GM13977 (cell line): ENCODE measurements at places on chromosomes 3 and 15.

- no peak for DNase-seq
Observed at GRCh38 chr3:106129939-106130338, 261.1 kb upstream of the CBLB start.

- peak; percentile 15 for DNase-seq
Observed at GRCh38 chr3:28151608-28152228, 89.7 kb upstream of the CMC1 start.

DNA sequence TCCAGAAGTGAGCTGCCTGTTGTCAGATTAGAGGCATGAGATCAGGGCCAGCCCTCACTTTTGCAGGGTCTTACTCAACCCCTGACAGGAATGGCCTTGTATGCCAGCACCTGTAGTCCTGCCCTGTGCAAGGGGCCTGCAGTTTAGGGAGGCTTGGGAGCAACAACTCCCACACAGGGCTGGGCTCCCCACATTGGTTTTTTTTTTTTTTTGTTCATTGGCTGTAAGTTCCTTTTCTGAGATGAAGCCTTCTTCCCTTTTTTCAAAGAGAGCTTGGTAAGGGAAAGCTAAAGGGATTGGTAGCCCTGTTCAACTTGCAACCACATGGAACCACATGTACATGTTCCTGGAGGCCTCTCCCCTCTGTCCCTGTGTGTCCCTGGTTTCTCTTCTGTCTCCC, 46.4 kb downstream of the TNFAIP8L3 start:
- DNase-seq: no peak

DNA sequence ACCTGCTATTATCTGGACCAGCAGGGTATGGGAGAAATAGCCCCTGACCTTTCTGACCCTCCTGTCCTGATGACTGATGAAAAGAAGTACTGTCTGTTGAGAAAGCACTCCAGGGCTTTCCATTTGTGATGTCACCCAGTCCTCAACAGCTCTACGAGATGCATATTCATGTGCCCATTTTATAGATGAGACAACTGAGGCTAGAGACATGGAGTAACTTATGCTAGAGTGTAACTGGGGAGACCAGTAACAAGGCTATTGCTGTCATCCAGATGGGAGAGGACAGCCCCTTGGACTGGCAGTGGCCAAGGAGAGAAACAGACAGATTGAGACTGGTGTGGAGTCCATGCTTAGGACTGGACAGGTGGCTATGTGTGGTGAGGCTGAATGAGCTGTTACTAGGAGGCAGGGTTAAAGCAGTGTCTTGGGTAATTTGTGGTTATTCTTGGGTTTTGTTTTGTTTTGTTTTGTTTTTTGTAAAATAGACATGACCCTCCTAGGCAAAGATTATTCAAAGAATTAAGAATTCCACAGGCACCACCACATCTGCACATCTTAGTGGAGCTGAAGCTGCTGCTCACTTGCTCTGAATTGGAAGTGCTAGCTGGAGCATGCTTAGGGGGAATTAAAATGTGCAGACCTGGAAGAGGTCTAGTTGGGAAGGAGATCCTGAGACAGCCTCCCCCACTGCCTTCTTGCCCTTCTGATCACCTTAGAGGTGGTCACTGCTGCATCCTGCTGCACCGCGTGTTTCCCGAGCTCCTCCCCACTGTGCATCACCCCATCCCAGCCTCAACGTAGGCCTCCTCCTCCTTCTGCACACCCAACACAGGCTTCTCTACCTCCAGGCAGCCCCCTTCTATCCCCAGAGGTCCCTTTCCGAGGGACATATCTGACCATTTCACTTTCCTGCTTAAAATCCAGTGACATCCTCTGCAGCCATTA, 8.4 kb downstream of the HRH1 start:
- no peak for DNase-seq

GRCh38 chr15:33150971-33151370, 43.5 kb downstream of the FMN1 start:
- no peak for DNase-seq

DNA sequence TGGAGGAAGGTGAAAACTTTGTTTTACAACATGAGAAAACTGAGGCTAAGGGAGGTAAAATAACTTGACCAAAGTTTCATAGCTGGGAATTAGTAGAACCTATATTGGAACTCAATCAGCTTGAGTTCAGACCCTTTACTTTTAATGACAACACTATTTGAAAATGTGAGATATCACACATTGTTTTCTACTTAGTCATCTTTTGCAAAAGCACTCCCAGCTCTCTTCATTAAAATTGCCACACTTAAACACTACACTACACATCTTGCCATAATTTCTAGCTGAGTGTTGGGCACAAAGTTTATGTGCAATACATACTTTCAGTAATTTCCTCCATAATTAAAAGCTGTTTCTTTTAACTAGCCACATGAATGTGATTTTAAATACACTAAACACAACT, 230.4 kb upstream of the DCBLD2 start:
- no peak for DNase-seq

GRCh38 chr3:29145360-29145759, 135.5 kb upstream of the RBMS3 start:
- no peak for DNase-seq

DNA sequence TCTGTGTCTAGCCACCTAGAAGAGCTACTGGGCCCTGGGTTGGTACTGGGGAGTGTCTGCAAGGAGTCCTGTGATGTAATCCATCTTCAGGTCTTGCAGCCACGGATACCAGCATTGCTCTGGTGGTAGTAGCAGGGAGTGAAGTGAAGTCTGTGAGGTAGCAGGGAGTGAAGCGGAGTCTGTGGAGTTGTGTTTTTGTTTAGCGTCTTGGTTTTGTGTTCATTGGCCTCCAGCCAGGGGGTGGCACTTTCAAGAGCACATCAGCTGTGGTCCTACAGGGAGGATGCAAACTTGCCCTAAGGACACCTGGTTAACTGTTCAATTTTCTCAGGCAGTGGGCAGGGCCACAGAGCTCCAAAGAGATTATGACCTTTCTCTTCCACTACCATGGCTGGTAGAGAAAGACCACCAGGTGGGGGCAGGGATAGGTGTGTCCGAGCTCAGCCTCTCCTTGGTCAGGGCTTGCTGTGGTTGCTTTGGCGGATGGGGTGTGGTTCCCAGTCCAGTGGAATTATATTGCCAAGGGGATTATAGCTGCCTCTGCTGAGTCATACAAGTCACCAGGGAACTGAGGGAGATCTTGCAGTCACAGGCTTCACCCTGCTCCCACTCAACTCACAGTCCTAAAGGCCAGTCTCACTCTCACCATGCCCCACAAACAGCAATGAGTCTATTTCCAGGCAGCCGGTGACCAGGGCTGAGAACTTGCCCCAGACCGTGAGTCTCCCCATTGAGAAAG, 424.7 kb downstream of the ZBBX start:
- no peak for DNase-seq

DNA sequence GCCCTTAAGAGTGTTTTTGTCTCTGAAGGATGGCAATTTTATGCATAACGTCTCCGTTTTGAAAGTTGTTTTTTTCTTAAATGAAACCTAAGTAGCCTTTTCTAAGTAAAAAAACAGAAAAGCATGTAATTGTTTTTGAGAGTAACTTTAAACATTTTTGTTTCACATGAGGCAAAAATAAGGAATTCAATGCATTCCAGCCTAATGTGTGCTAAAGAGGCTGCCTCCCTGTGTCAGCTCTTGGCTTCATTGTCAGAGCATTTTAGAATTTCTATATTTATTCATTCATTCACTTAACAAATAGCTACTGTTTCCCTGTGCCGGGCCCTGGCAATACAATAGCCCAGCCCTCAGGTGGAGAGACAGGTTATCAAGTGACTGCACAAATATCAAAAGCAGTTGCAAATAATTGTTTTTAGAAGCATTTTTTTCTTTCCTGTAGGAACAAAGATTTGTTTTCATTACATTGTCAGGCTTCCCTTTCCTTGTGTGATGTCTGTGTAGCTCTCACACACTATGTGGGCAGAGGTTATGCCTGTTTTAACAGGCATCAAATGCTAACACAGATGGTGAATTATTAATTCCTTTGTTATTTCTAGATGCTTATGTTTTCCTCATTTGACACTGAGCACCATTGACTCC, 81.9 kb downstream of the CCK start:
- DNase-seq: no peak

- DNase-seq: peak; percentile 20
Observed at GRCh38 chr15:43735416-43735815, 10.8 kb upstream of the PDIA3 start.

- DNase-seq: no peak
Observed at GRCh38 chr3:102756706-102757105, 321.9 kb downstream of the ZPLD1 start.

DNA sequence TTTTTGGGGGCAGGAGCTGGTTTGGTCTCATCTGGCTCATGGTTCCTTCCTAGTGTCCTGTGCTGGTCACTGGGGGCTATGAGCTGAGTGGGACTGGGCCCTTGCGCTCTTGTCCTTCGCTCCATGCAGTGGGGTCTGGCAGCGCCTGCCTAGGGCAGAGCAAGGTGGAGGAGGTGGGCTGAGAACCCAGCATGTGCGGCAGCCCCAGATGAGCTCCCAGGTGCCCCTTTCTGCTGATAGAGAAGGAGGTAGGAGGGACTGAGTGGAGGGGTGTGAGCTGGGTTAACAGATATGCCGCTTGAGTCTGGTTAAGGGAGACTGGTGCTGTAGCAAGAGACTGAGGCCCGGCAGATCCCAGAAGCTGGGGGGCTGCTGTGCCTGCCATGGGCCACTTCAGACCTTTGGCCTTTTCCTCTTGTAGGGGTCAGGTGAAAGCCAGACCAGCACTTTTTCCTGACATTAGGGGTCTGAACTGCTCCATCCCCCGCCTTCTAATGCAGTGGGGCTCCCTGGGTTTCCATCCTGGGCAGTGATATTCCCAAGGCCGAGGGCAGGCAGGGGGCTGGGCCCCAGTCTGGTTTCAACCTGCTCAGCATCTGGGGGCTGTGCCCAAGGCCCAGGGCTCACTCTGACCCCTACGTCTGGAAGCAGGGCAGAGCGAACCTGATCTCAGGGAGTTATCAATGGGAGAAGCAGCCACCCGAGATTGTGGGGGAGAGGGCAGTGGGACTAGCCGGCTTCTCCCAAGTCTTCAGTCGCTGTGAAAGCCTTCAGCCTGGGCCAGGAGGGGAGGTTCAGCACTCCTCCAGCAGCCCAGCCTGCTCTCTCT, 62.9 kb upstream of the PRR23C start:
- DNase-seq: no peak

GRCh38 chr15:52343831-52344230, 48.2 kb upstream of the MYO5C start:
- no peak for DNase-seq

- DNase-seq: no peak
Observed at GRCh38 chr3:7436542-7436941, 575.6 kb downstream of the GRM7 start.

DNA sequence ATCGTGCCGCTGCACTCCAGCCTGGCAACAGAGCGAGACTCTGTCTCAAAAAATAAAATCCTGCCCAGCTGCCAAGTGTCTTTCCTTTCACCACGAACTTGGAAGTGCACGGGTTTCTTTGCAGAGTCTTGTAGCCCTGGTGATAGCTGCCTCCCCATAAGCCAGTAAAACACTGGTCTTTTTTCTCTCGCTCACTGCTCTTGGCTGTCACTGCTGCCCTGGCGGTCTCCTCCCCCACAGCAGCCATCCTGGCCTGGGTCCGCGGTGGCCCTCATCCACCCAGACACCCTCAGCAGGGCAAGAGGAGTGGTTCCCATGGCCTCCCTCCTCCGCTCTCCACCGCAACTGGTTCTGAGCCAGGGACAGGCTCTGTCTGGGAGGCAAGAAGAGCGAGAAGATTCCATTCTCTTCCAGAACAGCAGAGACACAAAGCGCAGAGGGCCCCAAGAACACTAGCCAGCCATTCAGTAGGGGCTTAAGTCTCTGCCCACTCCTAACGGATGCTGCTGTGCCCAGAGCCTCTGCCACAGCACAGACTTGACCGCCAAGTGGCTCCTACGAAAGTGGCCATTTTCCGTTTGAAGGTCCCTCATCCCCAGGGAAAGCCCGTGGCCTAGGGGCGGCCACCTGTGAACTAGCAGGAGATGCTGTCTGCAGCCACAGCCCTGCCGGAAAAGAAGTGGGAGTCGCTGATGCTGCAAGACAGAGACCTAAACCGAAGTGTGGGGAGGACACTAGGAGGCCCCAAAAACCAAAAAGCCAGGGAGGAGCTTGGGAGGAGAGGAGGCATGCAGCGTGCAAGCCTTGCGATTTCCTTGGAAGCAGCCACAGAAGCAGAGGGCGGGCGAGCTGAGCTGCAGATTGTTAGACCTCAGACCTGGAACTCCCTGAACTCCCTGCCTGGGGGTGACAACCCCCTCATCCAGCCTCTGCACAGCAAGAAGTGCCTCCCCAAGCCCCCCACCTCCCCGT, 44.1 kb downstream of the KLHL25 start:
- DNase-seq: no peak

DNA sequence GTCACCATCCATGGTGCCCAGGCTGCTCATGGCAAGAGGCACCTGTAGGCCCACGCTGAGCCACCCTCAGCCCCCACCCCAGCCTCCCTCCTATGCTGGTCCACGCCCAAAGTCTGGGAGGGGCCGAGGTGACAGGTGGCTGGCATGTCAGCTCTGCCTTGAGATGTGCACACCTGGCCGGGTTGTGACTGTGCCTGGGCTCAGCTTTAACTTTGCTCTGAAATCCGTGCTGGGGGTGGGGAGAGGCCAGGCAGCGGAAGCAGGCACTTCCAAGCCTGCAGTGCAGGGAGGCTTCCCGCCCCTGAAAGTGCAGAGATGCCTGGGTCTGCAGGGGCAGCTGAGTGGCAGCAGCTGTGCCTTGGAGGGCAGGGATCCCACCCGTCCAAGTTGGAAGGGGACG, 1124.8 kb downstream of the SI start:
- DNase-seq: no peak

GRCh38 chr15:51097553-51098330, 3.0 kb upstream of the TNFAIP8L3 start:
- DNase-seq: no peak

GRCh38 chr3:42376344-42376798, 34.0 kb downstream of the LYZL4 start:
- no peak for DNase-seq

- DNase-seq: no peak
Observed at GRCh38 chr3:152196782-152197181, 71.9 kb upstream of the MBNL1 start.

DNA sequence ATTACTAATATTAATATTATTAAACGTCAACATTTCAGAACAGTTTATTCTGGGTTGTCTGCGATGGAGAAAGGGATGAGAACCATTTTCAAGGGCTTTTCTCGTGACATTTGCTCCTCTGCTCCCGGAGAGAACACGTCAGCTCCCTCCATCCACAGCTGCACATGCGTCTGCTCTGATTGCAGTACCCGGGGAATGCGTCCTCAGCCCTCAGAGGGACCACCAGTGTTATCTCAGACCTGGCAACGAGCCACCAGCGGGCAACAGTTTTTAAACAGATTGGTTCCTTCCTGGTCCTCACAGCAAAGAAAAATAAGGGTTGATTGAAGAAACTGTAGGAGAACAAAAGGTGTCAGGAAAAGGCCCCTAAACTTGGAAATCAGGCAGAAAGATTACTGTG, 202.2 kb upstream of the ADAMTS9 start:
- no peak for DNase-seq

- no peak for DNase-seq
Observed at GRCh38 chr15:72884311-72884710, 100.8 kb upstream of the ADPGK start.

- peak; percentile 53 for DNase-seq
Observed at GRCh38 chr3:157865352-157866000, 240.7 kb downstream of the SHOX2 start.
